ENCODE measurements at places on chromosomes 3 and 15. TPM values are rescaled to one million over a fixed set of nuclear protein-coding genes. Genes with fewer than 3 reads are reported as not detected.

The CXCR6 gene
- not detected for total RNA-seq

The MESP2 gene
- total RNA-seq = 0.74 TPM

The CSTA gene
- not detected for total RNA-seq

The SENP8 gene
- total RNA-seq = 1.5 TPM

The UBAP1L gene
- total RNA-seq = 0.93 TPM

The CHRD gene
- total RNA-seq = not detected

The HIGD2B gene
- total RNA-seq = 0.11 TPM

The SERP1 gene
- total RNA-seq = 416 TPM

The PSMA4 gene
- total RNA-seq = 183 TPM

The SLC9A9 gene
- 3.3 TPM for total RNA-seq

The GATM gene
- total RNA-seq = 1.3 TPM

The IQCF5 gene
- not detected for total RNA-seq

The MB21D2 gene
- total RNA-seq = 6.1 TPM

The LCTL gene
- 8.1 TPM for total RNA-seq

The EXD1 gene
- not detected for total RNA-seq

The ANKUB1 gene
- total RNA-seq = not detected

The CEMIP gene
- 68.8 TPM for total RNA-seq

The MRPS22 gene
- 132 TPM for total RNA-seq

The SAMD7 gene
- total RNA-seq = not detected

The EOMES gene
- total RNA-seq = 0.50 TPM

The COLQ gene
- 2.5 TPM for total RNA-seq

The C2CD4A gene
- total RNA-seq = not detected

The ARMC8 gene
- total RNA-seq = 30.0 TPM

The ISLR2 gene
- total RNA-seq = not detected

The CD86 gene
- total RNA-seq = not detected

The FEZF2 gene
- not detected for total RNA-seq

The C3orf80 gene
- total RNA-seq = 0.53 TPM

The GOLIM4 gene
- total RNA-seq = 37.5 TPM

The CMC1 gene
- 16.4 TPM for total RNA-seq

The PLOD2 gene
- total RNA-seq = 31.4 TPM

The SLC6A20 gene
- 0.66 TPM for total RNA-seq

The MEGF11 gene
- 1.1 TPM for total RNA-seq

The IL16 gene
- total RNA-seq = 1.6 TPM

The GP9 gene
- total RNA-seq = not detected

The RNF111 gene
- 11.6 TPM for total RNA-seq

The SLC28A1 gene
- total RNA-seq = not detected

The SPG11 gene
- total RNA-seq = 41.8 TPM

The CYP1A1 gene
- total RNA-seq = 3.5 TPM

The CISH gene
- 1.1 TPM for total RNA-seq

The IL5RA gene
- total RNA-seq = not detected

The P2RY14 gene
- not detected for total RNA-seq

The MAGI1 gene
- total RNA-seq = 15.6 TPM

The ACOX2 gene
- 25.9 TPM for total RNA-seq

The PPP1R14D gene
- total RNA-seq = not detected

The DUOX2 gene
- 0.08 TPM for total RNA-seq

The PLSCR4 gene
- total RNA-seq = 0.75 TPM

The CRTAP gene
- total RNA-seq = 194 TPM

The CLDN18 gene
- total RNA-seq = not detected

The DNAH1 gene
- total RNA-seq = 8.1 TPM

The LRRN1 gene
- total RNA-seq = not detected

The FOXB1 gene
- total RNA-seq = not detected

The GOLGA6D gene
- not detected for total RNA-seq

The IGSF11 gene
- total RNA-seq = 0.11 TPM

The BSN gene
- 0.57 TPM for total RNA-seq

The DUOX1 gene
- not detected for total RNA-seq

The ZNF860 gene
- 3.6 TPM for total RNA-seq

The CHAC1 gene
- total RNA-seq = 52.0 TPM

All from A375 (cell line).